ENCODE measurements at places on chromosomes 13 and 19.

DNA sequence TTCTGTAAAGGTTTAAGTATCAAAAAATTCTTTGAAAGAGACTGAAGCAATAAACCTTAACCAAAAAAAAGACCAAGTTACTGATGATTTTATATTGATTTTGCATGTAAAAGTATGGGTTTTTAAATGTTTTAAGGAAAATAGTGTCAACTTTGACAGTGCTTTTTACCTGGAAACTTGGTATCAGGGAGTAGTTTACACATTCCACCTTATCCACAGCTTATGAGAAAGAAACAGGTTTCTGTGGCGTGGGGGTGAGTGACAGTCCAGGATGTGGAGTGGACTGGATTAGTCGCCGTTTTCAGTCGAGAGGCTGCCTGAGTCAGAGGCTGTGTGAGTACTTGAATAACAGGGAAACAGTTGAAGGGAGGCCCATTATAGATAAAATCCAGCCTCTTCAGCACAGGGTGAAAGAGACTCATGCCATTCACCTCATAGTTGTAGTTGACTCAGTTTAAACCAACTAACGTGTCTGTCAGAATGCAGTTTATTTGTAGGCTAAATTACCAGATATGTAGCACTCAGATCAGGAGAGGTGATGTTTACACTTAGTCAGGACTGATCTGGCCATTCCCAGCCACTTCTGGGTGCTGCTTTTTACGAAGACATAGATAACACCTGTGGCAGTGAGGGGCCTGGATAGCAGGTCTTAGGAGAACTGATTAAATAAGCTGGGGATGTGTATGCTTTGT, 595 bp upstream of the GPR183 start:
- DNase-seq = no peak

GRCh38 chr19:3855320-3855719, 13.5 kb downstream of the ZFR2 start:
- no peak for DNase-seq

DNA sequence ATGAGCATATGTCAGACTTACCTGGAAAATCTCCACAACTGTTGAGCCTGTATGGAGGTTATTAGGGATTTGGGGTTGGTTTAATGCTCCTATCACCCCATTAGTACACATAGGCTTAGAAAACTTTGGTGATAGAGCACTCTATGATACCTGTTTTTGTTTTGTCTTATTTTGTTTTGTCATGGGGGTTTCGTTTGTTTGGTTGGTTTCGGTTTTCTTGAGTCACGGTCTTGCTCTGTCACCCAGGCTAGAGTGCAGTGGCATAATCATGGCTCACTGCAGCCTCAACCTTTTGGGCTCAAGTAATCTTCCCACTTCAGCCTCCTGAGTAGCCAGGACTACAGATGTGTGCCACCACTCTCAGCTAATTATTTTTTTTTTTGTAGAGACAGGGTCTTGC, 70.0 kb downstream of the MZT1 start:
- no peak for DNase-seq

- DNase-seq = no peak
Observed at GRCh38 chr13:106942563-106942962, 374.6 kb upstream of the ARGLU1 start.

- no peak for DNase-seq
Observed at GRCh38 chr13:109548374-109548773, 238.0 kb downstream of the IRS2 start.

DNA sequence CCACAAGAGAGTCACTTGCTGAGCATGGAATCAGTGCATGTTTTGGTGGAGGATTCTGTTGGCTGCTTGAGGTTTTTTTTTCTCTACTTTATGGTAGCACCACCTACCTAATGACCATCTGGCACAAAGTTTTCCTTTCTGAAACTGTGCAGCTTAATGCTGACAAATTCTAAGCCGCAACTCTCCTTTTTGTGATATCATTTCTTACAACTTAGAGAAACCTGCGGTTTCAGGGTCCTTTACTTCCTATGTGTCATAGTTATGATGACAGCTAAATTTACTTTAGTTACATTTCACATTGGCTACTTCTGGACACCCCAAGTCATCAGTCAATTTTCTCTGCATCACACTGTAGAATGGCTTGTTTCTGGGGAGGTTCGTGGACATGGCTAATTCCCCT, 115.4 kb upstream of the TMTC4 start:
- DNase-seq = no peak

All from central memory CD8-positive, alpha-beta T cell (primary cell).